ENCODE measurements at places on chromosomes 5 and 9.

GRCh38 chr9:132840980-132841379 lies 37.1 kb downstream of the AK8 start:
- no peaks in the 10 kb centered on the region for H3K36me3 ChIP-seq
- H3K27me3 ChIP-seq: peaks cover 10% of the 10 kb centered on the region
- DNase-seq: no peak
- H3K4me1 ChIP-seq: no peaks in the 10 kb centered on the region

- H3K27me3 ChIP-seq: peaks cover 11% of the 10 kb centered on the region
- no peak for DNase-seq
- H3K4me3 ChIP-seq: no peak overlapping the region
- no peaks in the 10 kb centered on the region for H3K36me3 ChIP-seq
Measured at GRCh38 chr9:88583901-88584596, 49.1 kb downstream of the NXNL2 start.

- H3K27me3 ChIP-seq: no peaks in the 10 kb centered on the region
- H3K36me3 ChIP-seq: no peaks in the 10 kb centered on the region
- peak; percentile 20 for DNase-seq
- H3K4me3 ChIP-seq: no peak overlapping the region
- peaks cover 3% of the 10 kb centered on the region for H3K4me1 ChIP-seq
- no peak overlapping the region for H3K27ac ChIP-seq
Measured at GRCh38 chr9:2727966-2728613, 10.8 kb downstream of the KCNV2 start.

DNA sequence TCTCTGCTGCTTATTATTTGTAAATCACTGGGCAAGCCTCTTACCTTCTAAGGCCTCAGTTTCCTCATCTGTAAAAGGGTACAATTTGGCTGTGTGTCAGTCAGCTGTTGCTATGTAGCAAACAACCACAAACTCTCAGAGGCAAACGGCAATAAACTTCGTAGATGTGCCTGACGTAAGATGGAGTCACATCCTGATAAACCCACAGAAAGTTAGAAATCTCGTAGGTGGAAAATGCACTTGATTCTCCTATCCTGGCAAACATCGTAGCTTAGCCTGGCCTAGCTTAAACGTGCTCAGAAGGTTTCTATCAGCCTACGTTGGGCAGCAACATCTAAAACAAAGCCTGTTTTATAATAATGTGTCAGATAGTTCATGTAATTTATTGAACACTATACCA lies 35.0 kb upstream of the UNC5A start:
- no peak overlapping the region for H3K4me3 ChIP-seq
- DNase-seq: no peak
- no peaks in the 10 kb centered on the region for H3K36me3 ChIP-seq
- no peak overlapping the region for H3K27ac ChIP-seq
- H3K27me3 ChIP-seq: peaks cover 17% of the 10 kb centered on the region

GRCh38 chr5:77430726-77431125 lies 61.4 kb downstream of the WDR41 start:
- H3K27me3 ChIP-seq: no peaks in the 10 kb centered on the region
- no peak overlapping the region for H3K27ac ChIP-seq
- no peak overlapping the region for H3K4me3 ChIP-seq
- H3K36me3 ChIP-seq: peaks cover 24% of the 10 kb centered on the region
- DNase-seq: no peak

DNA sequence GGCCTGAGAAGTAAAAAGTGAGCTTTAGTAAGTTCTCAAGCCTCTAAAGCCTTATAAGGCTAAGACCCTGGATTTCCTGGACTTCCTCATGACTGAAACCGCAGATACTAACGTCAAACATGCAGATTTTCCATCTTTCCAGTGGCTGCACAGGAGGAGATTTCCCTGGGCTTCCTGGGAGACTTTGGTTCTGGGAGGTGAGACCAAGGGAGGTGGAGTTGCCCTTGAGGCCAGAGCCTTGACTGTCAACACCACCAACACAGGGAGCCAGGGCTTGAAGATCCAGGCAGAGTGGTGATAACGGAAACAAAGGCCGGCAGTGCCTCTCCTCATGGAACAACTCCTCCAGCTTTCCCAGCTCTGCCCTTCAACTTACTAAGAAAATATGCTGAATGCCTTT lies 144.7 kb upstream of the LRRTM2 start:
- H3K27me3 ChIP-seq: no peaks in the 10 kb centered on the region
- no peak overlapping the region for H3K4me3 ChIP-seq
- no peak overlapping the region for H3K27ac ChIP-seq
- no peak for DNase-seq
- no peaks in the 10 kb centered on the region for H3K4me1 ChIP-seq

- no peaks in the 10 kb centered on the region for H3K27me3 ChIP-seq
- no peak overlapping the region for H3K4me3 ChIP-seq
- no peaks in the 10 kb centered on the region for H3K4me1 ChIP-seq
- H3K27ac ChIP-seq: no peak overlapping the region
- no peaks in the 10 kb centered on the region for H3K36me3 ChIP-seq
Measured at GRCh38 chr9:8809741-8810140, 1010.2 kb upstream of the DMAC1 start.
